ACHN (cell line): ENCODE measurements at places on chromosomes 4 and X.

- DNase-seq = no peak
Measured at GRCh38 chrX:133776072-133776471, 209.3 kb downstream of the GPC3 start.

DNA sequence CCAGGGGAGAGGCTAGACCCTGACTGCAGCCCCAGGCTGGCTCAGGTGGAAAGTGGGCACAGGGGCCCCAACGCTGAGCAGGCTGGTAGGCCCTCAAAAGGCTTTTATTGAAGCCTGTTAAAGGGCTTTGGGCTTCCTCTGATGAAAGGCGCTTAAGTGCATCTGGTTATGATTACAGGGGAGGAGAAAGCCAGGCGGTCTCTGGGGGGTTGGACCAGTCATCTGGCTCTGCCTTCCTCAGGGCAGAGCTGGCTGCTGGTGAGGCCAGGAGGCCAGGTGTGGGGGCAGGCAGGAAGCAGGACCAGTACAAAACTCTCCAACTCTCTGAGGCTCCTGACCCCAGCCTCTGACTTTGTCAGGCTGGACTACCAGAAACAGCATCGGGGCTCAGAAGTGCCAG lies 68.8 kb upstream of the BCOR start:
- no peak for DNase-seq

DNA sequence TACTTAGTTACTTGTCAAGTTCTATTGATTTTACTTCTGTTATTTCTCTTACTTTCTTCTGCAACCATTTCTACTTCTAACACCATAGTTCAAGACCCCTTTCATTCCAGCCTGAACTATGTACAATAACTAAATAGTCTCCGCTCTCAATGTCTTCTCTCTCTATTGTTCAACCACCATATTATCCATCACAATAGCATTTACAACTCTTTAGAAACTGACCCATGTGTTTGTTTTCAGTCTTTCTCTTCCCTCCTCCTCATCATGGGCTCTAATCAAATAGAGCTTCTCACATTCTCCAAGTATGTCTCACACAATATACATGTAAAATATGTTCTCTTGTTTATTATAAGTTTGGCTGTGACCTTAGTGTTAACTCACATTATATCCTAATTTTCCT lies 143.6 kb downstream of the ZAR1 start:
- no peak for DNase-seq

DNA sequence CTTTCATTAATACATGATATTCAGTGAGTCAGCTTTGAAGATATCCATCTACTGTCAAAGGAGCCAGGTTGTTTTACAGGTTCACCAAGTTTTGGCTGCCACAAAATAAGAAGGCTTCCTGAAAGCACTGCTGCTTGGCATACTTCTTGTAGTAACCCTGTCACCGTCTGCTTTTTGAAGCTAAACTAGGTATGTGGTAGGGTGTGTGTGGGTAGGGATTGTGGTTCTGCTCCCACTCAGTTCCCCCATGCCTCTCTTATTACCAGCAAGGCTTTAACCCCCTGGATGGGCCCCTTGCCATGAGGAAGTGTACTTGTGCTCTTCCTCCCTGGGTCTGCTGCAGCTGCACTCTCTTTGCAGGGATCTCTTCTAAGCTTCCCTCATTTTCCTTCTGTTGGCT lies 191.2 kb downstream of the BANK1 start:
- no peak for DNase-seq

DNA sequence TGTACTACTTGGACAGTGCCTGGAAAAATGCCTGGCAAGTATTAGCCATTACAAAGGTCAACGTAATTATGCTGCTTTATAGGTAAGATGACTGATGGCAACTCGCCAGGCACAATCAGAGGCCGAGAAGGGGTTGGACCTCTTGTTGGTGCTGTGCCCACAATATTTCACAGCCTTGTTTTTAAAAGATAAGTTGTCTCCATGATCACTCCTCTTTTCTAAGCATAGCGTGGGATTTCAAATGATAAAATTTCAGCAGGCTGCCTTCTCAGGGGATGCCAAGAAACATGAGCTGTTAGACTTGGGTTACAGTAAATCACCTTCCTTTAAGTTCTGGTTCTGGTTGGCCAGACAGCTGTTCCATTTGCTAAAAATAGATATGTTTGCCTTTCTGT lies 26.9 kb downstream of the HOPX start:
- no peak for DNase-seq

DNA sequence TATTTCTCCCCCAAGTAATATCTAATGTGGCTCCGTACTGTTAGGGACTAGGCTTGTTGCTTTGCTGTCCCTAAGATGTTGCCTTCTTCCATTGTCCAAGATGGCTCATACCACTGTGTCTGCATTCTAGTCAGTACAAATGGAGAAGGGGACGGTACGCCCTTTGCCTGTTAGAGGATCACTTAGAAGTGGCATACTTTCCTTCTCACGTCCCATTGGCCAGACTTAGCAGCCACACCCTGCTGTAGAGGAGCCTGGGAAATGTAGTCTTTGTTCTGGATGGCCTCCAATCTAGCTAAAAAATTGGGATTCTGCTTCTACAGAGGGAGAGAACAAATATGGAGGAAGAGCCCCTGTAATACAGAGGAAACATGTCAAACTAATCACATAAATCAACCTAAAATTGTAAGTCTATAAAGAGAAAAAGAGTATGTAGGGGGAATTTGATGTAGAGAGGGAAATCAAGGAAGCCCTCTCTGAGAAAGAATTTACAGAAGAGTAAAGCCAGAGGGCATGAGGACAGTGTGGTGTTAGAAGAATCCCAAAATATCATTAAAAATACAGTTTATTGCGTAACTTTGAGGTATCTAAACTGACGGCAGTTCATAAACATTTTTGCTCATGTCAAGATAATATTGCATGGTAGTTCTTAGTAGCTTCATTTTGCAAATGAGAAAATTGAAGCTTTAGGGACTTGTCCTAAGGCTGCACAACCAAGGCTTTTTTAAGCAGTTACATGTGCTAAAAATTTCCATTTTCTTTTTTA lies 15.1 kb downstream of the PRIMPOL start:
- DNase-seq = peak; percentile 22

DNA sequence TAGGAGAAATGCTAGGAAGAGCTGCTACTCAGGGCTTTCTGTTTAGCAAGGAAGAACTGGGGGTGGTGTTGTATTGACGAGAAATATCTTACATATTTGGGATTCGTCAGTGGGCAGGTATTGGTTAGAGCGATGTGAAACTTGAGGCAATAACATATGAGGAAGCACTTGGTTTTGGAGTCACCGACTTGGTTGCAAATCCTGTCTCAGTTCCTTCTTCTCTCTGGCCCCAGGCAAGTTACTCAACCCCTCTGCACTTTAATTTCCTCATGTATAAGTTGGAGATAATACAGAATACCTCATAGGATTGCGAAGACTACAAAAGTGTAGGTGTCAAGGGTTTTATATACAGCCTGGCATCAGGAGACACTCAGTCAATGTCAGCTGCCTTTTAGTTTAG lies 34.1 kb downstream of the GPAT3 start:
- DNase-seq = no peak

DNA sequence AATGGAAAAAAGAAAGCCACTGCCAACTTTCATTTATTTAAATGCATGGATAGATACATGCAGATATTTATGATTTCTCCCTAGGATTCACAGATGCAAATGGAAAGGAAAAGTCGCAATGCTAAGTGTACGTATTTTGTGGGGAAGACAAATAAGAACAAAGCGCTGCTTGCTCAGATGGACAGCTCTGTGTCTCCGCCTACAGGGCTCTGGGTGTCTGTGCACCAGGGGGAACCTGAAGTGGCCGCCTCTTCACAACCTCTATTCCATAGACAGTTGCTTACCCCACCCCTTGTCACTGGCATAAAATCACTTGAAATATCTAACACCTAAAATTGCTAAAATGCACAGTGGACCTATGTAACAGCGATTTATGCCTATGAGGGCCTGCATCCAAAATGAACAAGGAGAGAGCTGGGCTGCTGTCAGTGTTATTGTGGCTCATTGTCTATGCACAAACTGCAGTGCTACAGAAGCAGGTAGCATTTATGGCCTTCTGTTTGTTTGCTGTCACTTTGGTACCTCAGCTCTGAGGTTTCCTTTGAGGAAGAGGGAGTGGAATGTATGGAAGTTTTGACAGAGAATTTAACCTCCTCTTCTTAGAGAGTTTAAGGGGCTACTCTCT lies 58.6 kb upstream of the PAGE1 start:
- peak; percentile 3 for DNase-seq

GRCh38 chr4:102392033-102392744 lies 46.9 kb upstream of the SLC39A8 start:
- no peak for DNase-seq

- DNase-seq = no peak
Measured at GRCh38 chr4:146359771-146360170, 145.4 kb downstream of the REELD1 start.

- no peak for DNase-seq
Measured at GRCh38 chr4:27716693-27717430, 856.2 kb downstream of the STIM2 start.

- DNase-seq = no peak
Measured at GRCh38 chr4:16772366-16772850, 126.0 kb downstream of the LDB2 start.

DNA sequence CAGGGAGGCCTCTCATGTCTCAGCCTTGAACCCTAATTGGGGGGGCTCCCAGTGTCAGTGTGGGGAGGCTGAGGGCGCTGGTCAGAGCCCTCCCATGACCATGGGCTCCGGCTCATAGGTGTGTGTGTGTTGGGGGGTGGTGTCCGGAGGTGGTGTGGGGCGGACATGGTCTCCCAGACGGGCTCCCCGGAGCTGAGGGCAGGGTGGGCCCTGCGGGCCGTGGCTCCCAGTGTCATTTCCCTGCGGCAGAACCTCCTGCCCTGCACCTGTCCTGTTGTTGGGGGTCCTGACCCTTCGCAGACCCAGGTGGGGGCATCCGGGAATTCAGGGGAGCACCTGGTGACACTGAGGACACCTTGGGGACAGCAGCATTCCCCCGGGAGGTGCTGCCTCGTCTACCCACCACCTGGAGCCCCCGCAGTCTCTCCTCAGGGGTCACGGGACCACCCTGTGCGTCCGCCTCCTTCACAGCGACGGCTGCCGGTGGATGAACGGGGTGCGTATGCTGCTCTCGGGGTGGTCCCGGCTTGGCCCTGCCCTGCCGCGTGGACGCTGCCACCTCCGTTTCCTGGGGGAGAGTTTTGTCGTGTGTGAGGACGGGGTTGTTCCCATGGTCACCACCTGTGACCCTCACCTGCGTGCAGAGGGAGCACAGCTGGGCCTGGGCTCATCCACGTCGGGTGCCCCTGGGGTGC lies 14.5 kb upstream of the GTPBP6 start:
- no peak for DNase-seq

- DNase-seq = no peak
Measured at GRCh38 chr4:137193564-137193963, 338.7 kb downstream of the PCDH18 start.

- no peak for DNase-seq
Measured at GRCh38 chr4:186900232-186900900, 176.7 kb upstream of the FAT1 start.

- peak; percentile 7 for DNase-seq
Measured at GRCh38 chrX:94831364-94831763, 1157.4 kb downstream of the FAM133A start.

DNA sequence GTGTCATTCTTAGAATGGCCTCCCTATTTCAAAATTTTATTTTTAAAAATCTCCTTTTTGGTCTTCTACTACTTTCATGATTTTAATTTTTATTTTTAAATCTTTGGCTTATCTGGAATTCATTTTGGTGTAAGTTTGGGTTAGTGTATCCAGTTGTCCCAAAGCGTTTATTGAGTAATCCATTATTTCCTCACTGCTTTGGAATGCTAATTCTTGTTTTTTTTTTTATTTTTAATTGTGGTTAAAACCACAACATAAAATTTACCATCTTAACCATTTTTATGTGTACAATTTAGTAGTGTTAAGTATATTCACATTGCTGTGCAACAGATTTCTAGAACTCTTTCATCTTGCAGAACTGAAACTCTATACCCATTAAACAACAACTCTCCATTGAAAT lies 8.7 kb downstream of the CITED1 start:
- DNase-seq = no peak

DNA sequence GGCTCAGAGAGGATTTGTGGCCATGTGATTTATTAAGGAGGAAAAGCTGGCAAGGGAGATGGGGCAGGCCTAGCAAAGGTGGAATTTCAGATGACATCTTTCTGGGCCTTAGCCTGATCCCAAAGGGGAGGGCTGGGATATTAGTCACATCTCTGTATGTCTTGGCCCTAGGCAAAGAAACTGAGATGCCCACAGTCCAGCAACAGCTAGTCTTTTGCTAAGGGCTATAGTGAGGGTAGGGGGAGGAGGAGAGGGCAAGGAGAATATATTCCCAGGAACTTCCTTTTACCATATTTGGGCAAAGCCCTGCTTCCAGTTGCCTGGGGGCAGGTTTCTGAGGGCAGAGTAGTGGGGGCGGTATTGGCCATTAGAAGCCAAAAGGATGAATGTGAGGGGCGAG lies 209.8 kb upstream of the NR3C2 start:
- no peak for DNase-seq

DNA sequence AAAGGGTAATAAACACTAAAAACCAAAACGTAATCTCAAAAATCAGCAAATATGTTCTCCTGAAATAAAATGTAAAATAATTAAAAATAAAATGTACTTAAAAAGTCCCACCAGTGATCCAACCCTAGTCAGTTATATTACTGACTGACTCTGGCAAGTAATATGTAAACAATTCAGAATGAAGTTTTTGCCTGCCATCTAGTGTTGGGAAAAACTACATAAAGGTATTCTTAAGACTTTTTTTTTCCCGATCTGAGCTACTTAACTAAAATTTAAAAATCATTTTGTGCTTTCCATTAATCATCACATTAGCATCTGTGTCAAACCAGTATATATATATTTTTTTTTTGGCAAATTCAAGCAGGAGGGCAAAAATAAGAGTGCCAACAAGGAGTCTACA lies 24.0 kb downstream of the RCHY1 start:
- DNase-seq = peak; percentile 62

DNA sequence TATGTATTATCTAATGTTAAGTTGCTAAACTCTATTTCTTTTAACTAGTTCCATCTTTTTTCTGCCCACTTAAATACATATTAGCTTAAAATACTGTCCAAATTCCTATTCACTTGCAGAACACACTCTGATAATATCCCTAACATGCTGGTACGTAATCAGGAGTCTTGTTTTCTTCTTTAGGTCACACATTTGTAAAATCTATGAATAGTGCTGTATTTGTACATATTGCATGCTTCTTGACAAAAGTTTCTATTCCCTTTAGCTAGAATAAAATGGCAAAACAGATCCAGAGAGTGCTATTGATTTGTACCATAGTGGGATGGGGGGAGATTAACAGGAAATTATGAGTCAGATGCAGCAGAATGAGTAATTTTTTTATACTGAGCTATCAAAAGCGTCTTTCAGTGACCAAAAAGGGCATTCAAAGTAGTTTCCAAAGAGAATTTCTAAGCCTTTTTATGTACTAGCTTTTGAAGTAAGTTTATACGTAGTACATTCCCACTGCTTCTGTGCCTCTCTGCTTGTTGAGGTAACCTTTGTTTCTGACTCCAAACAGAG lies 126.5 kb downstream of the PTPN13 start:
- no peak for DNase-seq
